ENCODE measurements at places on chromosomes 7 and 10.

GRCh38 chr10:3090914-3091787, 23.8 kb downstream of the PFKP start:
- DNase-seq, result no peak

DNA sequence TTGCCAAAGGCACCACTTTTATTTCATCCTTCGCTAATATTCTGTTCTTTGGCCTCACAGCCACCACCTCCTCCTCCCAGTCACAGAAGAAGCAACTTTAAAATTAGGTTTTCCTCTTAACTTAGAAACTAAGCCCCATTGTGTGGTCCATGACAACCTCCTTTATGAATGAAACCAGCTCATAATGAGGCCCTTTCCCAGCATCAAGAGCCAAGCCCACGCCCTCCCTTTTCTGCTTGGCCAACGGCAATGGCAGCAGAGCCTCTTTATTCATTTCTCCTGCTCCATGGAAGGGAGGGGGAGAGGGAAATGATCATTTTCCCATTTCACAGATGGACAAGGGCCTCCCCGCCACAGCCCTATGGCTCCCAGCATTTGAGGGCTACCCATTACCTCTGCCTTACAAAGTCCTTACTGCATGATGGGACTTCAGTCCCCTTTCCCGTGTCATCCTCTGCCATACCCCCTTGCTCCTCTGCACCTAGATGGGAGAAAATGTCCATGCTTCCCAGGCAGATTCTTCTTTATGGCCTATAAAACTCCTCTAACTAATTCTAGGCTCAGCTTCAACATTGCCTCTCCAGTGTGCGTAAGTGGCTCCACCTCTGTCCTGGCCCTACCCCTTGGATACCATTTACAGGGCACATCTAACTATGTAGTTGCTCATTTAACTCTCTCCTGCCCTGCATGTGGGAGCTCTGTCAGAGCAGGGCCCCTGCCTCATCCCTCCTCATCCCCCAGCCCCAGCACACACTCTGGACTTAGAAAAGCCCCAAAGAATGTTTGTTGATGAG, 475.5 kb downstream of the RPS24 start:
- DNase-seq, result no peak

GRCh38 chr10:28975891-28976531, 298.7 kb downstream of the BAMBI start:
- DNase-seq, result no peak

GRCh38 chr7:70621954-70622600, 509.9 kb upstream of the GALNT17 start:
- DNase-seq, result no peak

DNA sequence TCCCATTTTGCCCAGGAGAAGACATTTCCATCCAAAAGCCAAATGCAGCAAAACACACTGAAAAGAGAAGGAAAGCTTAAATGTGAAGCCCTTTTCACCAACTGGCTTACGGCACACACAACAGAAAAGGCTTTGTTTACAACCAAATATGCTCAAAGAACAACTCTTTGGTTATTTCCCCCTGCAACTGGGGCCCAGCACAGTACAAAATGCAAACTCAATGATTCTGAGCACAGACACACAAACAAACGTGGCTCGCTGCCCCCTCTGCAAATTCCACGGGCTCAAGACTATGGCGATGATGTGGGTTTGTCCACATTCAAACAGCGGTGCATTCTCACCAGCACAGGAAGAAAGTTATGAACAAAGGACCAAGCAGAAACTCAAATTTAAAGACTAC, 5.3 kb downstream of the CPXM2 start:
- no peak for DNase-seq

GRCh38 chr7:45988405-45989057, 67.5 kb upstream of the IGFBP3 start:
- DNase-seq, result no peak

DNA sequence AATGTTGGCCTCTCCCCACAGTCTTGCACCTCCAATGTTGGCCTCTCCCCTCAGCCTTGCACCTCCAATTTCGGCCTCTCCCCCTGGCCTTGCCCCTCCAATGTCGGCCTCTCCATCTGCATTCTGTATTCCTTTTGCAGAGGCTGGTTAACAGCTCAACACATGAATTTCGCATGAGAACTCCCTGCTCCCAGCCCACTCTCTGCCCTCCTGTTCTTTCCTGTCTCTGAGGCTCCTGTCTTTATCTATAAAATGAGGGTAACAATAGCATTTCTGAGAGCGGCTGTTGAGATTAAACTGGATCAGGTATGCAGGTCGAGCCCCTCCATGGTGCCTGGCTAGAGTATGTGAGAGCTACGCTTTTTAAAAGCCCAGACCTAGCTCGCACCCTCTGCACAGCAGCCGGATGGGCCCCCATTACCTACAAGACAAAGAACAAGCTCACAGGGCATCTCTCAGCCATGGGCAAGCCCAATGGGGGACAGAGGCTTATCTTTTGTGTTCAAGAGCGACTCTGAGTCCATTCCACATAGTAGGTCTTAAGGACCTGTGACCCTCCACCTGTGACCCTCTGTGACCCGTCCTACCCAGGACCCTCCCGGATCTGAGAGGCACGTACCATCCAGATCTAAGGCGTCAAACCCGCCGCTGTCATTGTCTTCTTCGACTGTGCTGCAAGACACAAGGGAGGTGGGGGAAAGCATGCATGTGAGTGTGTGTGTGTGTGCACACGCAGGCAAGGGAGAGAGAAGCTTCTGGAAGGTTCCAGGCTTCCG, 82.2 kb upstream of the GNA12 start:
- DNase-seq, result no peak

DNA sequence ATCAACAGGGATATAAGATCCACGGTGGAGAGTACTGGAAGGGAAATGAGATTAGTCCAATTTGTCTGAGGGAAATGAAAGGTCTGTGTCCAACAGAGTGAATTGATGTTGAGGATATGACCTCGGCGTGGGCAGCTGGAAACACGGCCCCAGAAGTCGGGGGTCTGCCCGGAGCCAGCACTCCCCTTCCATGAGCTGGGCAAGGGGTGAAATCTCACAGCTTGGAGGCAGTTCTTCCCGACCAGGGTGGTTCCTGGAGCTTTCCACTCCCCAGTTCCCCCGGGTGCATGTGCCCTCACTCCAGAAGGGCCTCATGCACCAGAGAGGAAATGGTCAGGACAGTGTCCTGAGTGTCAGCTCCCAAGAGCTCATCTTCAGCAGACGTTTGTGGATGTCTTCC, 264.7 kb upstream of the PPP2R2D start:
- DNase-seq, result no peak

GRCh38 chr7:71547426-71547825, 415.5 kb downstream of the GALNT17 start:
- DNase-seq, result no peak

GRCh38 chr10:110215286-110216170, 8.1 kb downstream of the MXI1 start:
- DNase-seq, result no peak

DNA sequence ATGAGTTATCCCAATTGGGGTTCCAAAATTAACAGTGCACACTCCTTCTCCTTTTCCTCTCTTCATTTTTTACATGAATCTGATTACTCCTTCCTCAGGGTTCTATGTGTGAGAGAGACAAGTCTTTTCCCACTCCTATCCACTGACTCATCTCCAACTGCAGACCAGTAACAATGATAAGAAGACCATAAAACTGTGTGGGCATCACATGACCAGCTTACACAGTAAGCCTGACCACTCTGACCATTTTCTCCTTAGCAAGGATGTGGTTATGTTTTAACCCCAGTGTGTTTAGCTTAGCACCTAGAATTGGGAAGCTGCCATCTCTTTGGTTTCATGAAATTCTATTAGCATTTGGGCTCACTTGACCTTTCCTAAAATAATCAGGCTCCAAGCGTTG, 145.0 kb upstream of the CALCR start:
- DNase-seq, result no peak

Data from stimulated activated CD8-positive, alpha-beta memory T cell treated with anti-CD3 and anti-CD28 coated beads, Interleukin-15, amount 100 ng/mL, for 4 hours (primary cell).